ENCODE measurements at places on chromosomes 5 and 9.

DNA sequence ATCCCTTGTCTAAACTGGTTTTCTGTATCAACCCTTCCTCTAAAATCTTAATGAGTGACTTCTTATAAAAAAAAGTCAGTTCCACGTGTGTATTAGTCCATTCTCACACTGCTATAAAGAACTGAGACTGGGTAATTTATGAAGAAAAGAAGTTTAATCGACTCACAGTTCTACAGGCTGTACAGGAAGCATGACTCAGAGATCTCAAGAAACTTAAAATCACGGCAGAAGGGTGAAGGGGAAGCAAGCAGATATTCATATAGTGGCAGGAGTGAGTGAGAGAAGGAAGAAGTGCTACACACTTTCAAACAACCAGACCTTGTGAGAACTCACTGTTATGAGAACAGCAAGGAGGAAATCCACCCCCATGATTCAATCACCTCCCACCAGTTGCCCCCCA is 307.8 kb upstream of the ARRDC3 start:
- no peak for DNase-seq

GRCh38 chr9:129242971-129243561 is 65.0 kb upstream of the IER5L start:
- DNase-seq, result no peak

GRCh38 chr5:137245438-137245837 is 253.7 kb downstream of the SPOCK1 start:
- DNase-seq, result no peak

DNA sequence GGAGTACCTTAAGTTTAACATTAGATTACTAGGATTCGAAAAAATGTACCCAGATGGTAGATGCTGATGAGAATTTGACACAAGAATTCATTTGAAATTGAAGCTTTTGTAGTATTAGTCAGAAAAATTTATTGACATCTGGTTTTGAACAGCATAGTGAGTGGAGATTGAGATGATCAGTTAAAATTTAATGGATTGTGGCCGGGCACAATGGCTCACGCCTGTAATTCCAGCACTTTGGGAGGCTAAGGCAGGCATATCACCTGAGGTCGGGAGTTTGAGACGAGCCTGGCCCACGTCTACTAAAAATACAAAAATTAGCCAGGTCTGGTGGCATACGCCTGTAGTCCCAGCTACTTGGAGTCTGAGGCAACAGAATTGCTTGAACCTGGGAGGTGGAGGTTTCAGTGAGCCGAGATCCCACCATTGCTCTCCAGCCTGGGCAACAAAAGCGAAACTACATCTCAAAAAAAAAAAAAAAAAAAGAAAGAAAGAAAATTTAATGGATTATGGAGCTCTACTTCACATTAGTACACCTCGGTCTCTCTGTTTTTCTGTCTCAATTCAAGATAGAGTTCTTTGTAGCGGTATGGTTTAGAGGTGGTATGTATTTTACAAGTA is 21.0 kb downstream of the NDFIP1 start:
- DNase-seq, result no peak

- DNase-seq, result no peak
Measured at GRCh38 chr9:76221423-76221822, 172.8 kb downstream of the RFK start.

DNA sequence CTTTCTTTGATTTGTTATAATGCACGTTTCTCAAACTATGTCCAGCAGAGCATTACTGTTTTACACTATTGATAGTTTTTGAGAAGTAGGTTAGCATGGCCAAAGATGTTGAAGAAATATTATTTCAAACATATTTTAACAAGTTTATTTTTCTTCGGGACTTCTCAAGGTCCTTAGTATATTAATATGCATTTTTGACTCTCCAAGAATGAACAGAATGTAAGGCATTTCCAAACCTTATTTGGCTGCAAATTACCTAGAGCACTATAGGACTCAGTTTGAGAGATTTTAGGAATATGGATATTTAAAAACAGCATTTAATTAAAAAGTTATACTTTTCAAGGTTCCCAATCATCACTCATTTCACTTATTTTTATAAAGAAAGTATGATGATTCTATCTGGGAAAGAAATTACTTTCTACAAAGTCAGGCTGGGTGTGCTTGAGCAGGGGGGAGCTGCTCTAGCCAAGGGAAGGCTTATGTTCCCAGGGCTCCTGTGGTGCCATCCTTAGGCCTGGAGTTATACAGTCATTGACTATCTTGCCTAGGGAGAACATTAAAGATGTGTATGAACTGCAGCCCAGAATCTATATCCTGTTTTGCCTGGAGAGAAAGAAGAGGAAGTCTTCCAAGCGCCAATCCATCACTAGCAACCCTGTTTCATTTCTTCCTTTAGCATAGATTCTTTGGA is 27.6 kb upstream of the NREP start:
- DNase-seq, result no peak

DNA sequence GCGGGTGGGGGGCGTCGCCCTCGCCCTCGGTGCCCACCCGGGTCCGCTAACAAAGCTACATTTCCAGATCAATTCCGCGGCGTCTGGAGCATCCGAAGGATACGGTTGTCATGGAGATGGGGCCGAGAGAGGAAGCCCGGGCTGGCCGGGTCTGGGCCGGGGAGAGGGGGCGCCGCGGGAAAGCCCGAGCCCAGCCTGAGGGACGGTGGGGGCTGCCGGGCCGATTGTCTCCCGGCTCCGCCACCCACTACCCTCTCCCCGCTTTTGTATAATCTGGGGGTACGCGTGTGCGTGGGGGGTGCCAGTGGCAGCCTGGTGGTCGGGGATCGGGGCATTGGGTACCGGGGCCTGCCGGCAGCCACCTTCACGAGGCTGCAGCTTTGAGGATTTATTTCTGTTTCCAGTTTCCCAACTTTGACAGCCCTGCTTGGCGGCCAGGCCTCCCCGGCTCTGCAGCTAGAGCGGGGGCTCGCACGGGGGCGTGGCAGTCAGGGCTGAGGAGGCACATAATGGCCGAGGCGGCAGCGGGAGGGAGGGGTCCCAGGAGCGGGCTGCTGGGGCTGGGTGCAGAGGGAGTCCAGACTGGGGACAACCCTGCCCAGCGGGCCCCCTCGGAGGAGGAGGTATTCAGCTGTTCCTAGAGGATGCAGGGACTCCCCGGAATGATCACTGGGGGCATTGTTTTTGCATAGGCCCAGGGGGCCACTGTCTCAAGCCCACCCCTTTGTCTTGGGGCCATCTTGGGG is 626 bp downstream of the PSD2 start:
- DNase-seq, result no peak

DNA sequence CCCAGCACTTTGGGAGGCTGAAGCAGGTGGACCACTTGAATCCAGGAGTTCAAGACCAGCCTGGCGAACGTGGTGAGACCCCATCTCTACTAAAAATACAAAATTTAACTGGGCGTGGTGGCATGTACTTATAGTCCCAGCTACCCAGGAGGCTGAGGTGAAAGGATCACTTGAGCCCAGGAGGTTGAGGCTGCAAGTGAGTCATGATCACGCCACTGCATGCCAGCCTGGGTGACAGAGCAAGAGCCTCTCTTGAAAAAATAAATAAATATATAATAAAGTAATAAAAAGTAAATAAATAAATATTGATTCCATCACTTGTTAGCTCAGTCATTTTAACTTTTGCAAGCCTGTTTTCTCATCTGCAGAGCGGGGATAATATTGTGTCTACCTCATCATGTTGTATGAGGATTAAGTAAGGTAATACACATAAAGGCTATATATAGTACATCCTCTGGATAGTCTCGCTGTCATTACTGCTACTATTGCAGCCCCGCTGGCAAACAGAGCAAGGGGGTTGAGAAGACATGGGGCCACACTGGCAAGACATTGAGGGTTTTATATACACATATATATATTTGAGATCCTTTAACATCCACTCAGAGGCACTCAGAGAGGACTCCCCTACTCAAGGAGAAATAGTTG is 210.9 kb downstream of the C9orf152 start:
- DNase-seq, result no peak

- DNase-seq, result peak; percentile 63
Measured at GRCh38 chr5:96434201-96434645, 1.2 kb upstream of the PCSK1 start.

DNA sequence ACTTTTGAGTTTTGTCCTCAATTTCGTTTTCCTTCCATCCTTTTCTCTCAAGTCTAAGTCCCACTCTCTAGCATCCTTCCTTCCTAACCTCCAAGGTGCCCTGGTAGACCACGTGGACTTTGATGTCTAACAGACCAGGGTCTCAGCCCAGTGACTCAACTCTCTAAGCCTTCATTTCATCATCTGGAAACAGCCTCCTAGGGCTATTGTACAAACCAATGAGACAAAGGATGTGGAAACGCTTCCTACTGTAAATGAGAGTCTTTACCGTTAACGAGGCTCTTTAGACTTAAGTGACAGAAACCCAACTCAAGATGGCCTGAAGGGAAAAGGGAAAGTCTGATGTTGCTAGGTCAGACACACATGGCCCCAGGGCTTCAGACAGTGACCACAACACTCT is 49.2 kb upstream of the CPLX2 start:
- DNase-seq, result no peak
